ENCODE measurements at places on chromosomes 7 and 10.

DNA sequence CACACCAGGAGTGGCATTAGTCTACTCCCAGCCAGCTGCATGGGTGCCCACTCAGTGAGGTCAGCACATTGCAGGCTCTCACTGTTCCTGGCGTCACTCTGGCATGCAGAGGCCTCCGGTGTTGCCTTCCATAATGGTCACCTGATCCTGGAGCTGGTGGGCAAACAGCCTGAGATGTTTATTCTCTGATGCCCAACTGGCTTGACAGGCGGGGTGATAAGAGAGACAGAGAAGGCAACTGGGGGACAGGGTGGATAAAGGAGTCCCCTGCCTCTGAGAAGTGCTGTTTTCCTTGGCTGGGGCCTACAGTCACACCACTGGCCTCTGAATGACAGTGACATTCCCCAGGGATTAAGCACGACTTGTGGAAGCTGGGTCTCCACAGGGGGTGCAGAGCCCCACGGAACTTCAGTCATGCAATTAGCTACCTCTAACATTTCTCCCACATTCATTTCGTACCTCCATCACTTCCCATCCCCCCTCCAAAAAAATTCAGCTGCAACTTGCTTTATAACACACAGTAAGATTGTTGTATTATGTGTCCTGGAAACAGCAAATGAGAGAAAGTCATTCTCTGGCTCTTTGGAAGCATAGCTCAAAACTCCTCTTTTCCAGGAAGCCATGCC lies 7.1 kb upstream of the RBM20 start:
- no peak for DNase-seq

- DNase-seq: no peak
These were observed 87.2 kb downstream of the KCNMA1 start for GRCh38 chr10:77550378-77550777.

GRCh38 chr10:74645692-74646091 lies 180.7 kb upstream of the KAT6B start:
- DNase-seq: no peak

- no peak for DNase-seq
These were observed 396.2 kb downstream of the TYW1 start for GRCh38 chr7:67392596-67393438.

GRCh38 chr7:148987751-148988512 lies 40.4 kb downstream of the PDIA4 start:
- DNase-seq: no peak

DNA sequence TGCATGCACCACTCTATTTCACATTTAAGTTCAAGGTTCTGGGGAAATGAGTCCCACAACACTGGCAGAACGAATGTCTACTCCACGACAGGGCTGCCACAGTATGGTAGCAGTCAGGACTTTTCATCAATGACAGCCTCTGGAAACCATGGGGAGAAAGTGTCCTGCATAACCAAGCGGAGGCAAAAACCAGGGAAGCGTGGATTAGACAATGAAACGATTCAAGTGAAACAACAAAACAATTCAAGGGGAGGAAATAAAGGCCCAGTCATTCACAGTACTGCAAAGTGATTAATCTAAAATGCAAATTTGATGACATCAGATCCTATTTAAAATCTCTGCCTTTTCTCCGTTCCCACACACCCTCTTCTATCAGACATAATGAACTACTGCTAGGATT lies 168.2 kb downstream of the DPY19L1 start:
- no peak for DNase-seq

DNA sequence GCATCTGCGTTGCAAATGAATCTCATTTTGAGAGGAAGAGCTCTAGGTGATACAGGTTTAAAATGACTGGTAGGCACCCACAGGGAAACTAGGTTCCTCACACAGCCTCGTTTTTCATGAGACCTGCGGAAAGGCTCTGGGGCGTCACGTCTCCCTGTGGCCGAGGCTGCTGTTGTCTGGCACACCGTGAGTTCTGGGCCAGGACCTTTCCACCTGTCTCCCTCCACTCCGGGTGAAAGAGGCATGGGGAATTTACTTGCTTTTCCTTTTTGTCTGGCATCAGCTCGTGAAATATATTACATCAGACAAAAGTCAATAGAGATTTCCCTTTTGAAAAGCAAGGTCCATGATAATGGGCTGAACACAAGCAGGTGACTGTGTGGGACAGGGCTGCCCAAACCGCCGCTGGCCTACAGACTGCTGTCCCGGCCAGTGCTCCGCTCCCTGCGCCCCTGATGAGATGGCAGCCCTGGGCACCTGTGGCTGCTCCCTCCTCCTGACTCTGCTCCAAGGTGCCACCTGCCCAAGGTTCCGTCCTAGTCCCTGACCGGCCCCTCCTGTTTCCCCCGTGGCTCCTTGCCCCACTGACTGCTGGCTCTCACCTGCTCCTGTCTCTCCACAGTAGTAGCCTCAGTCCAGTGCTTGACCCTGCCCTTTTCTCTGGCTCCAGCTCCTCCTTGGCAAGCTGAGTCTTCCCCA lies 109.6 kb downstream of the NKX6-2 start:
- no peak for DNase-seq

- DNase-seq: no peak
These were observed 38.6 kb upstream of the NPY start for GRCh38 chr7:24245362-24245761.

DNA sequence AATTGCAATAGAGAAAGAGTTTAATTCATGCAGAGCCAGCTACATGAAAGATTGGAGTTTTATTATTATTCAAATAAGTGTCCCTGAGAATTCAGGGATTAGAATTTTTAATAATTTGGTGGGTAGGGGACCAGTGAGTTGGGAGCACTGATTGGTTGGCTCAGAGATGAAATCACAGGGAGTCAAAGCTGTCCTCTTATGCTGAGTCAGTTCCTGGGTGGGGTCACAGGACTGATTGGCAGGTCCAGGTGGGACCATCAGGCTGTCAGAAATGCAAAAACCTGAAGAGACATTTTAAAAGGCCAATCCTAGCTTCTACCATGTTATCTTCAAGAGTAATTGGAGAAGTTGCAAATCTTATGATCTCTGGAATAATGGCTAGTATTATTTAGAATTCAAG lies 56.0 kb upstream of the KAT6B start:
- no peak for DNase-seq

- no peak for DNase-seq
These were observed 238.5 kb upstream of the KMT2E start for GRCh38 chr7:104775531-104775930.

Data from hematopoietic multipotent progenitor cell treated with erythropoietin and hydrocortisone succinate and interleukin-3 and kit ligand, for 8 days (in vitro differentiated cells).